Naive thymus-derived CD4-positive, alpha-beta T cell (primary cell): ENCODE measurements at places on chromosomes 4 and X. TPM values are rescaled to one million over a fixed set of nuclear protein-coding genes. Genes with fewer than 3 reads are reported as not detected.
A peak's percentile ranks its signal among the peaks of the same experiment; 100 is the strongest.

LRIT3 gene
- not detected for polyA plus RNA-seq

CACNA1F gene
- polyA plus RNA-seq: not detected

TCP11X2 gene
- polyA plus RNA-seq: not detected

SCD5 gene
- not detected for polyA plus RNA-seq

DNA sequence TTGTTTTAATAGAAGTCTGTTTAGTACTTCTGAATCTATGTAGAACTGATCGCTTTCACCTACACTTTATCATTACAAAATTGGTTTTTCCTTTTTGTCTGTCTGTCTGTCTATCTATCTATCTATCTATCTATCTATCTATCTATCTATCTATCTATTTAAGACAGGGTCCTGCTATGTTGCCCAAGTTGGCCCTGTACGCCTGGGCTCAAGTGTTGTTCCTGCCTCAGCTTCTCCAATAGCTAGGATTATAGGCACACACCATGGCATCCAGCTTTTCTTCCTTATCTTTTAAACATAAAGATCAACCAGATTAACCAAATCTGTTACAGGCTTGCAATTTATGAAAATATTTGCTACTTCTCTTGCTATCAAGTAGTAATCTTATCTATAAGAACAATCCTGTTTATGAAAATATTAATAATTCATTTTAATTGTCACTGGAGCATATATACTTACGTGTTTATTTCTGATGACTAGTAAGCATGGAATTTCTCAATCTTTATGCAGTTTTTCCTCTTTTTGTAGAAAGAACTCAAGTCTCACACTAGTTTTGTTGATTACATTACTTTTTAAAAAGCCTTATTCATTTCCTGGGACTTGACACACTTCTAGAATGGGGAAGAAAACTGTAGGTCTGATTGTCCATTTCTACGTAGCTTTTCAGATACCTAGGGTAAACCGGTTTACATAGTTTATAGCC lies 24.5 kb downstream of the KIAA0232 start:
- H3K27ac ChIP-seq: no peak overlapping the region
- H3K27me3 ChIP-seq: no peaks in the 10 kb centered on the region
- H3K36me3 ChIP-seq: no peaks in the 10 kb centered on the region
- no peaks in the 10 kb centered on the region for H3K4me1 ChIP-seq
- H3K4me3 ChIP-seq: no peak overlapping the region

GRCh38 chr4:74056114-74056857 lies 17.8 kb upstream of the CXCL3 start:
- no peak overlapping the region for H3K27ac ChIP-seq
- no peaks in the 10 kb centered on the region for H3K4me1 ChIP-seq
- no peaks in the 10 kb centered on the region for H3K36me3 ChIP-seq
- H3K4me3 ChIP-seq: no peak overlapping the region

GRCh38 chr4:162497564-162498167 lies 333.9 kb upstream of the FSTL5 start:
- no peaks in the 10 kb centered on the region for H3K27me3 ChIP-seq
- DNase-seq: no peak
- H3K4me1 ChIP-seq: no peaks in the 10 kb centered on the region
- no peak overlapping the region for H3K27ac ChIP-seq
- no peak overlapping the region for H3K4me3 ChIP-seq

DNA sequence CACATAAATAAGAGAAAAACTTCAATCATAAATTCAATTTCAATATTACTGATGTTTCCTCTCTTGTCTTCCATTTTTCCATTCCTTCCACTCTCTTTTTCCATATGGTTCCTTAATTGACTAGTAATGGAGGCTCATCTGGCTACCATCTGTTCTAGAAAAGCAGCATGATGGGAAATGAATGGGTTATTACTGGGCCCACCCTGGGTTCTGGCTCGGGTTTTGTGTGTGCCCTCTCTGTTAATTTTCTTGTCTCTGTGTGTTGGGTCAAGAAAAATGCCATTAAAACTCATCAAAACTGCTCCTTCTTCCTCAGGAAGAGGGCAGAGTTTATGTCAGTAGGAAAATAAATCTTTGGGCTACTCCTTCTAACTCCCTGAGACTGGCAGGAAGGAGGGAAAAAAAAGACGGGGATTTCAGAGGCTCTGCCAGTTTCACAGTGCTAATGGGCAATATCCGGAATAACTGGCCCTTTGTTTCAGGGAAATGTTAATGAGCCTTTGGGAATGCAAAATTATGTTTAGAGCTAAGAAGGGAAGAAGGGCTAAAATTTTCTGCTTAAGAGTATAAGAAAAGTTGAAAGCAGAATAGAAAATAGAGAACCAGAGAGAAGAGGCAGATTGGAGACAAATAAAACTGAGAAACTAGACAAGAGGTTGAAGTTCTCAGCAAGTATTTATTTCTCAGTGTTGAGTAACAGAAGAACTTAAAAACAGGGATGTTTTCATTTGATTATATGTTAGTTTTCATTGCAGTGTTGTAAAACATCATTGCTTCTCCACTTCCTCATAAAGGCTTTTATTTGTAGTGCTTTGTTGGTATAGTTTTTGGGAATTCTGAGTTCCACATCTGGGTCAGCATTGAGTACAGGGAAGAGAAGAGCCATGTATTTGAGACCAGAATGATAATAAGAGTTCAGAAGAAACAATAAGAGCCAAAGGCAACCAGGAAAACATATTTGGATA lies 19.7 kb downstream of the GABRB1 start:
- H3K36me3 ChIP-seq: no peaks in the 10 kb centered on the region
- H3K4me1 ChIP-seq: no peaks in the 10 kb centered on the region
- H3K27me3 ChIP-seq: no peaks in the 10 kb centered on the region
- no peak overlapping the region for H3K4me3 ChIP-seq

GRCh38 chrX:106150701-106151100 lies 17.4 kb upstream of the PWWP3B start:
- no peak for DNase-seq
- H3K27ac ChIP-seq: no peak overlapping the region
- H3K27me3 ChIP-seq: no peaks in the 10 kb centered on the region
- H3K4me1 ChIP-seq: no peaks in the 10 kb centered on the region

DNA sequence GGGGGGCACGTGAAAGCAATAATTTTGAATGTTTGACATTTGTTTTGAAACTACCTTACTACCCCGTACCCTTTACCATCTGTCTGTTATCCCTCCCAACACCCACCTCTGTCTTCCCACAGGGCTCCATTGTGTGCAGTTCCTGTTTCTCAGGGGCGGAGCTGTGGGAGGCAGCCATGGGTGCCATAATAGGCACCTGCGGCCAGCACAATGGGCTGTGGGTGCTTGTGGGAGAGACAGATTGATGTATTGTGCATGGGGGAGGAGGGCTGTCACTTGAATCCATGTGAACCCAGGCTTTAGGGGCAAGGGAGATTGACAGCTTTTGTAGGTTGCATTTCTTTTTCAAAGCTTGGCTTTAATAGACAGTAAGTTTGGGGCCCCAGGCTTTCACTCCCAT lies 122.6 kb upstream of the CXorf66 start:
- H3K27ac ChIP-seq: no peak overlapping the region
- H3K4me1 ChIP-seq: no peaks in the 10 kb centered on the region
- no peak for DNase-seq
- no peaks in the 10 kb centered on the region for H3K27me3 ChIP-seq

GRCh38 chrX:154082396-154083125 lies 15.0 kb downstream of the MECP2 start:
- no peaks in the 10 kb centered on the region for H3K27me3 ChIP-seq
- H3K4me3 ChIP-seq: no peak overlapping the region
- H3K27ac ChIP-seq: peak overlapping the region; percentile 29
- H3K36me3 ChIP-seq: no peaks in the 10 kb centered on the region

DNA sequence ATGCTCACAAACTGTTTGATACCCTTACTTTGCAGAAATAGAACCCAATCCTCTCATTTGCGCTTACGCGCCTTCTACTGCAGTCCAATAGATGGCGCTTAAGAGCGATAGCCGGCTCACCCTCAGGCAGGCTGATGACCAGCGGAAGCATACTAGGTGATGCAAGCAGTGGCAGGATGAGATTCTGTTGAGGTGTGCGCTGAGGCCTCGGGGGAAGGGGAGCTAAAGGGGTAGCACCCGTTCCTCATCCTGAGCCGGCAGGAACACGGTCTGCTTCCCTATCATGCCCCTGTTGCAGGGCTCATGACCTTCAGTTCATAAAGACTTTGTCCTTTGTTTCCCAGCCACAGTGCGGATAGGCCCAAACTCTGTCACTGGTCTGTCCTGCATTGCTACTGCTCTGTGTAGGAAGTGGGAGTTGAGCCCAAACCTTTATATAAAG lies 628.9 kb downstream of the TLL1 start:
- H3K27me3 ChIP-seq: no peaks in the 10 kb centered on the region
- H3K36me3 ChIP-seq: no peaks in the 10 kb centered on the region
- no peak overlapping the region for H3K4me3 ChIP-seq
- H3K4me1 ChIP-seq: no peaks in the 10 kb centered on the region

GRCh38 chr4:32798471-32799159 lies 2078.4 kb downstream of the PCDH7 start:
- H3K36me3 ChIP-seq: no peaks in the 10 kb centered on the region
- DNase-seq: no peak
- no peaks in the 10 kb centered on the region for H3K4me1 ChIP-seq
- H3K27me3 ChIP-seq: no peaks in the 10 kb centered on the region
- no peak overlapping the region for H3K27ac ChIP-seq

- DNase-seq: no peak
- no peaks in the 10 kb centered on the region for H3K4me1 ChIP-seq
- H3K27ac ChIP-seq: no peak overlapping the region
- no peaks in the 10 kb centered on the region for H3K36me3 ChIP-seq
- H3K4me3 ChIP-seq: no peak overlapping the region
Observed at GRCh38 chrX:27591938-27592337, 1.8 kb downstream of the DCAF8L2 start.

- H3K27ac ChIP-seq: no peak overlapping the region
- H3K27me3 ChIP-seq: no peaks in the 10 kb centered on the region
- H3K4me1 ChIP-seq: no peaks in the 10 kb centered on the region
- no peak for DNase-seq
- H3K4me3 ChIP-seq: no peak overlapping the region
Observed at GRCh38 chr4:39631700-39632079, 7.0 kb downstream of the SMIM14 start.

DNA sequence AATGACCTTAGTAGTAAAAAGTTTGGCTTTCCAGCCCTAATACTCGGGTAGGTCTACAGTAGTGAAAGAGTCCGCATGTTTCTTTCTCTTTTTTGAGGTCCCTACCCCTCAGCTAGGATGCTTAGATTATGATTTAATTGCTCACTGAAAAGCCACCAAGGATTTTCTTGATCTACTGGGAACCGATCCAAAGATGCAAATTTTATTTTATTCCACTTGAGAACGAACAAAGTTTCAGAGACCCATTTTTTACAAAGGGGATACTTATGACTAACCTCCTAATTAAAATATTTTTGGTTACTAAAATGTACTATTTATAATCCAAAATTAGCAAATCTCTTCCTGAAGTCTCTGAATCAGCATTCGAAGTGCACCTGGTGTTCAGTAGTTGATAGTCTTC lies 14.3 kb upstream of the PDHA2 start:
- no peak overlapping the region for H3K27ac ChIP-seq
- H3K4me1 ChIP-seq: no peaks in the 10 kb centered on the region
- H3K27me3 ChIP-seq: no peaks in the 10 kb centered on the region
- DNase-seq: no peak
- no peaks in the 10 kb centered on the region for H3K36me3 ChIP-seq

GRCh38 chr4:122865425-122865824 lies 38.8 kb downstream of the FGF2 start:
- no peaks in the 10 kb centered on the region for H3K36me3 ChIP-seq
- H3K4me1 ChIP-seq: no peaks in the 10 kb centered on the region
- no peaks in the 10 kb centered on the region for H3K27me3 ChIP-seq
- no peak for DNase-seq
- H3K4me3 ChIP-seq: no peak overlapping the region

GRCh38 chr4:17469931-17470674 lies 41.8 kb downstream of the QDPR start:
- H3K4me3 ChIP-seq: no peak overlapping the region
- H3K27ac ChIP-seq: no peak overlapping the region
- H3K36me3 ChIP-seq: no peaks in the 10 kb centered on the region
- DNase-seq: no peak

GRCh38 chr4:182768838-182769237 lies 148.3 kb downstream of the DCTD start:
- H3K36me3 ChIP-seq: no peaks in the 10 kb centered on the region
- DNase-seq: no peak
- no peaks in the 10 kb centered on the region for H3K4me1 ChIP-seq
- H3K27me3 ChIP-seq: no peaks in the 10 kb centered on the region

- no peak overlapping the region for H3K27ac ChIP-seq
- no peaks in the 10 kb centered on the region for H3K27me3 ChIP-seq
- H3K4me1 ChIP-seq: no peaks in the 10 kb centered on the region
- no peak overlapping the region for H3K4me3 ChIP-seq
- no peak for DNase-seq
Observed at GRCh38 chr4:98204236-98204553, 57.0 kb upstream of the RAP1GDS1 start.

- H3K36me3 ChIP-seq: no peaks in the 10 kb centered on the region
- H3K4me1 ChIP-seq: peaks cover 42% of the 10 kb centered on the region
- no peak overlapping the region for H3K4me3 ChIP-seq
- no peak overlapping the region for H3K27ac ChIP-seq
Observed at GRCh38 chr4:2286904-2287593, 25.1 kb upstream of the MXD4 start.

DNA sequence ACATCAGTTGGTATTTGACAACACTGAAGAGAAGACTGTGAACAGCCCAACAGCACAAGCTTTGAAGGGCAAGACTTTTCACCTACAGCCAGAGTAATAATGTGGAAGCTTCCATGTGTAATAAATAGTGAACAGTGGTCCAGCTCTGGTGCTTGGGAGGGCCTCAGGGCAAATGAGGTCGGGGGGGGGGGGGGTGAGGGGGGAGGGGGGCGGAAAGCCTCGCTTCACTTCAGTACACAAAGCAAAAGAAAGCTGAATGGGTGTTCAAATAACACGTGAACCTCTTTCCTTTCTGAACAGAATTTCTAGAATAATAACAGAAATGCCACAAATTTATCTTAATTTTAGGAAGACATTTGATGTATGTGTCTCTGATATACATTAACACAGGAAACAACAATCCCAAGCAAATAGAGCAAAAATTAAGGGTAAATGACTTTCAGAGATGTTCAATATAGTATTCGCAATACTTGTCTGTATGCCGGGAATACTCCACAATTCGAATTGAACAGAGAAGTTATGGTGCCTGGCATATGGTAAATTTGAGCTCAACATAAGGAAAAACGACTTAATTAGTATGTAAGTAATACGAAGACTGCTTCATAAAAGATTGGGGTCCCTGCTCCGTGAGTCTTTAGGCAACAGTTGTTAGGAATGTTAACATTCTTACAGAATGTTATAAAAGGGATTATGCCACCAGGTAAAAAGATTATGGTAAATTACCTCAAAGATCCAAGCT lies 92.6 kb downstream of the FRYL start:
- peaks cover 5% of the 10 kb centered on the region for H3K4me1 ChIP-seq
- H3K27me3 ChIP-seq: no peaks in the 10 kb centered on the region
- H3K36me3 ChIP-seq: no peaks in the 10 kb centered on the region
- no peak overlapping the region for H3K4me3 ChIP-seq
- no peak overlapping the region for H3K27ac ChIP-seq
- DNase-seq: no peak

GRCh38 chr4:4762300-4762699 lies 97.2 kb upstream of the MSX1 start:
- H3K36me3 ChIP-seq: no peaks in the 10 kb centered on the region
- H3K4me3 ChIP-seq: no peak overlapping the region
- H3K27me3 ChIP-seq: no peaks in the 10 kb centered on the region
